ENCODE measurements at places on chromosomes 12 and 14.

DNA sequence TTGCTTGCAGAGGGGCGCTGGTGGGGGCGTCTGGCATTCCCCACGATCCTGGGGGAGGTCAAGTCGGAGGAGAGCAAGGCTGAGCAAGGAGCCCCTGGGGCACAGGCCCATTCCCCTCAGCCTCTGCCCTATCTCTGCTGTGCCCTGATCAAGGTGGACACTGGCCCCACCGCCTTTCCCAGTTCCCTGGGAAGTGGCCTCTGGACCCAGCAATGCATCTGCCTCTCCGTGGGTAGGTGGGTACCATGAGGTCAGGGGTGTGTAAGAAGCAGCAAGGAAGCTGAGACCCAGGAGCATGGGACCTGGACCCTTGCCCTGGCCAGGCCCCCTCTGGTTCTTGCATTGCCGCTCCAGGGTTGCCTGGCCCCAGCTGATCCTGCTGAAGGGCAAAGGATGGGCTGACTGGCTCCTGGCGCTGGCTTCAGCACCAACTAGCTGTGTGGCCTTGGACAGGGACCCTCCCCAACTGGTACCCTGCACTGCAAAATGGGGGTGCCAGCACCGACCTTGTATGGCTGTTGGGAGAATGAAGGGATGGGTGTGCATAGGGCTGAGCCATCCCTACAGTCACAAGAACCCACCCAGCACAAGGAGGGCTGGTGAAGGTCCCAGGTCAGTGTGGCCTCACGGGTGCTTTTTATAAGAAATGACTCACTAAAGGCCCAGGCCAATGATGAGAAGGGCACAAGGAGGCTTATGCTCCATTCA, 19.6 kb downstream of the SLC25A29 start:
- DNase-seq, result no peak

DNA sequence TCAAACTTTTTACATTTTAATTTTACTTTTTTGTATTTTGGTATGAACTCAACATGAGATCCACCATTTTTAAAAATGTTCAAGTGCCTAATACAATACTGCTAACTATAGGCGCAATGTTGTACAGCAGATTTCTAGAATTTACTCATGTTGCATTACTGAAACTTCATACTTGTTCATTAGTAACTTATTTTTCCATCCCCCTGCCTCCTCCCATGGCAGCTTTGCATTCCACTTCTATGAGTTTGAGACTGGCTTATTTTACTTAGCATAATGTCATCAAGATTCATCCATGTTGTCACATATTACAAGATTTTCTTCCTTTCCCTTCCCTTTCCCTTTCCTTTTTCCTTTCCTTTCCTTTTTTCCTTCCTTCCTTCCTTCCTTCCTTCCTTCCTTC, 825.9 kb downstream of the SLC16A7 start:
- no peak for DNase-seq

- no peak for DNase-seq
Measured at GRCh38 chr12:96195845-96196451, 1.8 kb downstream of the ELK3 start.

- DNase-seq, result no peak
Measured at GRCh38 chr12:15757553-15758255, 31.5 kb downstream of the EPS8 start.

DNA sequence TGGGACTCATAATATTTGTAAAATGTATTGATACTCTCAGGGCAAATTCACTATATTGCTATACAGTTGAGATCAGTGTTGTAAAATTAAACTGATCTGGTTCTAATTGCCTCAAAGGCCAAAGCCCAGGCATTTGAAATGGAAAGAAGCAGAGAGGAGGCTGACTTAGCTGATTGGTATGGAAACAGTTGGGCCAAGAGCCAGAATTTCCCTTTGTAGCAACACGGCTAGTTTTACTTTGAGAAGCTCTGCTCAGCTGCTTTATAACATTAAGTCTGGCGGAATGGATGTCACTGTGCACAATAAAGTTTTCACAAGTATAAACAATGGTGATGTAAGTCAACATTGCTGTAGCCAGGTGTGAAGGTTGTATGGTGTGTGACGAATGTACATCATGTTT, 186.4 kb downstream of the MSRB3 start:
- no peak for DNase-seq

DNA sequence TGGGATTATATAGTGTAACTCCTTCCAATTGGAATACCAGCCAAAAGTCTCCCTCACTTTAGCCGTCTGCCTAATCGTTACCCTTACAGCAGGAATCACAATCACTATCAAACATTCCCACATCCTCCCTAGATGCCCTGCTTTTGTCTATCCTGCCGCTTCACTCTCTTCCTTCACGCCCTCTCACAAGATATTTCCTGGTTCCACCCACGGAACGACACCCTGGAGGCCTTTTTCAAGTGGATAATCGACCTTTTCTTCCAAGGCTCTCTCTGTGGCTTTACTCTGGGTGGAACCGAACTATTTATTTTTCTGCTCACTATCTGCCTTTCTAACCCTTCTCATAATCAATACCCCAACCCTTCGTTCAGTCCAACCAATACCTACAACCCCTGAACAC, 58.9 kb downstream of the MOK start:
- no peak for DNase-seq

DNA sequence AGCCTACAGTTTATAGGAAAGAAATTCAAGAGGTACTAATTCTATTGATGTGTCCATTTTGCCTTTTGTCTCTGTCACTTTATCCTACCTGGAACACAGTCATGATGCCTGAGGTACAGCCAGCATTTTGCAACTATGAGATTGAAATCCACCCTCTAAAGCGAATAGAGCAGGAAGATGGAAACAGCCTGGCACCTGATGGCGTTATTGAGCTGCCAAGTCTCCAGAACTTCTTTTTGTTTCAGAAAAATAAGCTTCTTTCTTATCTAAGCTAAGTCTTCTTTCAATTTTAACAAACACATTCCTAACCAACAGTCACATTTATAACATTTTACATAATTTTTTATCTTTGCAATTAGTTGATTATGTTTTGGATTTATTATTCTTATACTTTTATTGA, 182.1 kb downstream of the PAWR start:
- no peak for DNase-seq

GRCh38 chr12:52496590-52497071, 3.6 kb upstream of the KRT6A start:
- no peak for DNase-seq

DNA sequence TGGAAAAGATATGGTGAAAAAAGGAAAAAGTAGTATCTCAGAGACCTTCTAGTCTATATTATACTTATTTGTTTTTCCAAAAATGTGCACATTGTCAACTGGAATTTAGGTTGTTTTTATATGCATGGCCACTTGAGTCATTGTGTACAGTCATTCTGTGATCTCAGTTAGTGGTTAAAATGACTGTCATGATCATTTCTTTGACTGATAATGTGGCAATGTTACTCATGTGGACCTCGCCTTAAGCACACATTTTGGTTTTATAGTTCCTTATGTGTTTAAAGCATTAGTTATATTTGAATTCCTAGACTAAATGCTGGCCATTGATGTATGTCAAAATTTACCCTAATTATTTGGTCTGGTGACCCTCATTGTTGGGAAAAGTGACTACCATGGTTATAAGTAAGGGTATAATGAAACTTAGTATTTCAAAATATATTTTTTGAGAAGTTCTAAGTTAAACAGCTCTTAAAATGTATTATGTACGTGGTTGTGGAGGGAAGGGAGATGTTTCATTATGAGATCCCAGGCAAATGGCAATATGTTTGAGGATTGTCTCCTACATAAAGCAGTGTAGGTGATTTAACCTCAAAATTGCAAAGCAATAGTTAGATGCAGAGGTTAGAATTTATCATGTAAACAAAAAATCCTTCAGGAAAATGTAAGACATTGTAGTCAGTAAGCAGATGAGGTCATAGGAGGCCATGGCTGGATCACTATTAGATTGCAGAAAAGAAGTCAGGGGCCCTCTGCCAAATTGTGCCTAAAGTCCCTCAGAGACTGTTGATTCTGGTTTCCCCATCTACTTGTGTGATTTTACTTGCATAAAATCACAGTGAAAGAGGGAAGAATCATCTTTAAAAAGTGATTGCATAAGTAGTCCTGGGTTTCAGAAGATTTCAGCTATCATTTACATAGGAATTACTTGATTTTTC, 17.5 kb downstream of the PNMA1 start:
- no peak for DNase-seq

DNA sequence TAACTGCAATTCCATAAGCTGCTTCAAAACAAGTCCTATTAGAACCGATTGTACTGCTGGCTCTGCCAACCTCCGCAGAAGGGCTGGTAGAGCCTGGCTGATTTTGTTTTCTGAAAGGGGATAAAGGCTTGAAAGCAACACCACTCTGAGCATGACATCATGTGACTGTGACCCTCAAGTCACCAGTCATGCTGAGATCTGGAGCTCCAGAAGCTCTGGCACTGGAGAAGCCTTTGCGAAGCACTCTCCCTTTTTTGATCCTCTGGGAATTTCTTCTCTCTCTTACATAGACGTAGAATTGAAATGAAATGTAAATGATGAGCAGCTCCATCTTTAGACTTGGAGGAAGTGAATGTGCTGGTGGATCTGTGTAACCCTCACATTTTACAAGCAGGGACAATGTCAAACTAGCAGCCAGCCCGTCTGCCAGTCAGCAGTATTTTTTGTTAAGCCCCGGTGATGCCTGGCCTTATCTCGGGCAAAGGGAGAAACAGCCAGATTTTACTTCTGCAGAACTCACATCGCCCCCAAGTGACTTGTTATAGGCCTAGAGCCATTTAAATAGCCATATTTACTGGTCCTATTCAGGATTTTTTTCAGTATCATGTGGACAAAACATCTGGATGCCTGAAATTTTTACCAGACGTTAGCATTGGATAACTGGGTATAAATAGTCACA, 112.1 kb upstream of the NPAS3 start:
- DNase-seq, result no peak

DNA sequence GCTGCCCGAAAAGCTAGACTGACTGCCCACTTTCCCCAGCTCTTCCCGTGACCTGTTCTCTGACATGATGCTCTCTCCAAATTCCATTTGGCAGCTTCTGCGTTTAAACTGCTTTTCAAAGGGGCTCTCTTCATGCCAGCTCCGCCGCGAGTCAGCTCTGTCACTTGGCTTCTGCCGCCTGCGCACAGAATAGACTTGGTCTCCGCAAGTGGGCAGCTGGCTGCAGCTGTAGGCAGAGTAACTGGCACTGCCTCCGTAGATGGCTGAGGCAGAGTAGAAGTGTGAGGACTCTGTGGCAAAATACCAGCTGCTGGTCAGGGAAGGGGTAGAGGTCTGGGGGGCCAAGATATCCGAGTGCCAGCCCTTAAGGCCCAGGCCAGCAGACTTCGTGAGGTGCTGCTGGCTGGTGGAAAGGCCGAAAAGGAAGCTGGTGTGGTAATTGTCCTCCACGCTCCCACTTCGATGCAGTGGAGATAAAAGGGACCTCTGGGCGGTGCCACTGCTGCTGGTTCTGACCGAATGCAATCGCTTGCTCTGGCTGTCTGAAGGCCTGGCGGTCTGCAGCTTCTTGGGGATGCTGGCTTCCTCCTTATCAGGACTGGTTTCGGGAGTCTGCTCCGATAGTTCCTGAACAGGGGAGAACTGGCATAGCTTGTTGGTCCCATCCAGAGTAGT, 85.7 kb downstream of the DUSP16 start:
- no peak for DNase-seq

DNA sequence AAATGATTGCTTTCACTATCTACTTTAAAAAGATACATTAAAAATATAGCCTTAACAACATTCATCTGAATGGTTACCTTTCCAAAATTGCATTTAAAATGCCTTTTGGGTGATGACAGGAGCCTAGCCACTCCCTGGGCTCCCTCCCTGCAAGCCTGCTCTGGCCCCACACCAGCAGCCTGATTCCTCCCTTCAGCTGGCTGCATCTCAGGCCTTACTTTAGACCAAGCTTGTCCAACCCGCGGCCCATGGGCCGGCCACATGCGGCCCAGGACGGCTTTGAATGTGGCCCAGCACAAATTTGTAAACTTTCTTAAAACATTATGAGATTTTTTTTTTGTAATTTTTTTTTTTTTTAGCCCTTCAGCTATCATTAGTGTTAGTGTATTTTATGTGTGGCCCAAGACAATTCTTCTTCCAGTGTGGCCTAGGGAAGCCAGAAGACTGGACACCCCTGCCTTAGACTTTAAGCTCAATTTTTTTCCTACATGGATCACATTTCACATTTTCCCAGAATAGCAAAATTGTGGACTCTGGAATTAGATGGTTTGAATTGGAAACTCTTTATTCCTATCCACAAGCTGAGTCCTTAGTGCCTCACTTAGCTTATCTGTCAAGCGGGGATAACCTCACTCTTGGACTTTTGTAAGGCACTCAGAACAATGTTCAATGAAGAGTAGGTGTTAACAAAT, 124.4 kb downstream of the MYRFL start:
- DNase-seq, result no peak

GRCh38 chr12:45938566-45938965, 51.8 kb downstream of the SCAF11 start:
- no peak for DNase-seq

GRCh38 chr12:69097619-69098368, 141.6 kb upstream of the CPSF6 start:
- no peak for DNase-seq

DNA sequence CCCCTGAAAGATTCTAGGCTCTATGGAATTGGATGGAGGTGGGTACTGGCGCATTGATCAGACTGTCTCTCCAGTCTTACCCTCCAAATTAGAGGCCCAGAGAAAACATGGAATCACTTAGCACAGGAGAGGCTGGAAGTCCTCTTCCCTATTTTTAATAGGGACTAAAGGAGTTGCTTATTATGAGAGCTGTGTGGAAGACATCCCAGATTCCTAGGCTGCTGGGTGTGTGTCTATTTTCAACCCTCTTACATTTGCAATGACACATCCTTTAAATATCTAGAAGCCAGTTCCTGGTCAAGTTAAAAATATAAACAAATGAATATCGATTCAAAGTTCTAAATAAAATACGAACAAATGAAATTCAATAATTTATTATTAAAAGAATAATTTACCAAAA, 58.3 kb upstream of the ARID2 start:
- no peak for DNase-seq

DNA sequence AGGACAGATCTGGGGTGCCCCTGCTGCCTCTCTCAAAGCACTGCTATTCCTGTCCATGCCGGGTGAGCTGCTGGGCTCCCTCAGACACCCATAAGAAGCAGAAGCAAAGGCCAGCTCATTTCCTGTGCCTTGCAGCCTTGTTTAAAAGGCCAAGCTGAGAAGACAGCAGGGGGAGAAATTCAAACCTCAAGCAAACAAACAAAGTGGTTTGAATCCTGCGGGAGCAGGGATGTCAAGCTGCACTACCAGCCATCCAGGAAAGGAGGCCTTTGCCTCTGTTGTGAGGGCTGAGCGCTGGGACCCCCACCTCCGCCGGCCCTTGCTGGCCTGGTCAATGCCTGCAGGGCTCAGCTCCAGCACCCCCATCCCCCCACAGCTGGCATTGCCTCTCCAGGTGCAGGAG, 176.5 kb downstream of the PIWIL1 start:
- DNase-seq, result no peak

DNA sequence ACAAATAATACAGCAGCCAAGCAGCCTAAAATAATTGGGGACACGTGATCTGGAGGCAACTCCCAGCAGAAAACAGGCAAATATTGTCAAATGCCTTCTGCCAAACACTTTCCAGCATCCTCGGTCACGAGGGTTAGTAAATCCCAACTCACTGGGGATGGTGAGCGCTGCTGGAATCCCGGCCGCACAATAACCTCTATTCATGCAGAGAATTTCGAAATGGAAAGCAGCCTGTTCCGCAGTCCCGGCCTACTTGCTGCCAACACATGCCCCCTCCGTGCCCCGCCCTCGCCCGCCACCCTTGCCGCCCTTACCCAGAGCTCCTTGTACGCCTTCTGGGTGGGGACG, 62.2 kb downstream of the RFX4 start:
- DNase-seq, result no peak

- no peak for DNase-seq
Measured at GRCh38 chr12:68800294-68800693, 7.7 kb upstream of the MDM2 start.

GRCh38 chr14:88793259-88793625, 489 bp upstream of the EML5 start:
- no peak for DNase-seq
